ENCODE measurements at places on chromosomes 6 and 20.

GRCh38 chr6:34063651-34064050, 82.2 kb downstream of the GRM4 start:
- no peak for DNase-seq

DNA sequence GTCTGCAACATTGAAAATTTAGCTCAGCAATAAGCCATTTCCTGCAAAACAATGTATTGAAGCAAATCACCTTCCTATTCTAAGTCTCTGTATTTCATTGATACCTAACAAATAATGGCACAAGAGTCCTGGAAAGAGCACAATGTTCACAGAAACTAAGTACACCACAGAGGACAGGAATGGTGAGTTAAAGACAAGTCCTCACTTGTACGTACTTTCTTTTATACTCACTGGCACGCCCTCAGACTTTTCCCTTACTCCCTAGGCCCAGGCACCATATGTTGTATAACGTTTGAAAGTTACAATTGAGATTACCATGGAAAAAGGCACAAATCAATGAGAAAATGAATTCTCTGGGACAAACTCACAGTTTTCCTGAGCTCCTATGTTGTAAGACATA, 683.0 kb upstream of the MANEA start:
- DNase-seq = no peak

DNA sequence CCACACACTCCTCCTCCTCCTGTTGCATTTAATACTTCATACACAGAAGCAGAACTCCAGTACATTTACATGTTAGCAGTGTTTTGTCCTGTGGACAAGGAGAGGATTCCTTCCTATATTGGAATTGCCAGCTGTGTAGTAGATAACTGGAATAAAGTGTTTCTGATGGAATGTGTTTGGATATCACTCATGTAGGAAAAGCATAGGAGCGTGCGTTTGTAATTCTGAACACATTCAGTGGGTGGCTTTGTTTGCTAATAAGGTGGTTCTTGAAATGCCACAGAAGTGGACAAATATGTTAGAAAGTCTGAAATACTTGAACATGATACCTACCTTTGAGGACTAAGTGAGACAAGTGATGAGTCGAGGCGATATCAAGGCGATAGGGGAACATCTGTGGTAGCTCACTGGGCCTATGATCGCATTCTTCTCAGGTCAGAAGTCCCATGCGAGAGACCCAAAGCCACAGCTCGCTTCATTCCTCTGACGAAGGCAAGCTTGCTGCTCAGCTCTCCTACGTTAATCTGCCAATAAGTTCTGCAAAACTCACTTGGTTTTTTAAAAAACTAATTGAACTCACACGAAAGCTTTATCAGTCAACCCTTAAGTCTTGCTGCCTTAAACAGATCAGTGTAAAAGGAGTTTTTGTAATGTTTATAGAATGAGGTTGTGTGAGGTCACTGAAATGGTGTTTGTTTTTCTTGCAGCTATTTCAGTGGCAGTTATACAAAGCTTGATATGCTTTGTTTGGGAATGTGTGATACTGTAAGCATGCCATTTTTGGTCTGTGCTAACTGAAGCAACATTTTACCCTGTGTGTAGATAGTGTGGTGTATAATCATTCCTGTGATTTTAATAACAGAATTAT, 159.9 kb downstream of the SOX4 start:
- no peak for DNase-seq

DNA sequence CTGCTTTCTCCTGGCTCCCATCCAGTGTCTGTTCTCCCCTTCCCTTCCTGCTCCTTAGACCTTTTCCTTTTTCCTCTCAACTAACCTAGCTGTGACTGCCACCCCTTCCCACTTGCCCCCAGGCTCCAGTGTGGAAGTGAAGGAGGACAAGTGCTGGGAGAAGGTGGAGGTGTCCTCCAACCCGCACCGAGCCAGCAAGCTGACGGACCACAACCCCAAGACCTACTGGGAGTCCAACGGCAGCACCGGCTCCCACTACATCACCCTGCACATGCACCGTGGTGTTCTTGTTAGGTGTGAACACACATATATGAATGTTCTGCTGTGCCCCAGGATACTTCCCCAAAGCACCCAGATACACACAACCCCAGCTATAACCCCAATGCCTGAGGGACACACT, 18.5 kb downstream of the CUL9 start:
- no peak for DNase-seq

- DNase-seq = no peak
Observed at GRCh38 chr6:149093643-149094042, 223.9 kb upstream of the TAB2 start.

All from suppressor macrophage (primary cell).